ENCODE measurements at places on chromosomes 5 and 9. TPM values are rescaled to one million over a fixed set of nuclear protein-coding genes. Genes with fewer than 3 reads are reported as not detected.

DNA sequence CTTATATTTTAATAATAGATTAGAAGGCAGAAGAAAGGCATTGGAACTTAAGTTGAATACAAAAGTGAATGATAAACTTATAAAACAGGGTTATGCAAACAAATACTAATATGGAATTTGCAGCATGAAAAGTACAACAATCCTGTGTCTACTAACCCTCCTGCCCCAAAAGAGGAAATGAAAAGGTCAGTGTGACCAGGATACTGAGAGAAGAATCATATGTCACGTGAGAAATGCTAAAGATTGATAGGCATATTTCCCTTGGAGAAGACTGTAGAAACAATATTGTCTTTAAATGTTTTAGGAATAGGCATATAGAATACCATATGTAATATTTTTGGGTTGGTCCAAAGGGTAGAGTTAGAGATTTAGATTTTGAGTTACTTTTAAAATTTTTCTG, 3.8 kb downstream of the WDR36 start:
- H3K4me1 ChIP-seq: peaks cover 16% of the 10 kb centered on the region
- no peak overlapping the region for H3K27ac ChIP-seq
- no peak for DNase-seq
- peaks cover 55% of the 10 kb centered on the region for H3K36me3 ChIP-seq
- H3K27me3 ChIP-seq: no peaks in the 10 kb centered on the region

GRCh38 chr9:14535161-14535955, 157.9 kb downstream of the ZDHHC21 start:
- no peak for DNase-seq
- no peaks in the 10 kb centered on the region for H3K27me3 ChIP-seq
- no peaks in the 10 kb centered on the region for H3K36me3 ChIP-seq
- no peak overlapping the region for H3K27ac ChIP-seq

DNA sequence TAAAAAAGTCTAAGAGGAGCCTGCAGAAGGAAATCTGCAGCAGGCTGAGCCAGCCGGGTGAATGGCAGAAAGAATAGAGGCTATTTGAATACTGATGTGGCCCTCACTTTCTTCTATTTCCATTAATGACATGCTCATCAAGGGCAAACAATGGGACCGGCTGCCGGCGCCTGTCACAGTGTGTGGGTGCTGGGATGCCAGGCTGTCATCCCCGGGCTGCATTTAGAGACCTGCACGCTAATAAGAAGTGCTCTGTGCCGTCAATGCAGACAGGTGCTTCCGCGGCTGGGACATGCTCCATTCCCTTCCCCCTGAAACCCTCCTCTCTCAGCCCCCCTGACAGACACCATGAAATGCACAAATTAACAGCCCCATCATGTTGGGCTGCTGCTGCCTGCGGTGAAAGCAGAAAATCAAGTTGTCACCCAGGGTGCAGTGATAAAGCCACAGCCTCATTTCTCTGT, 217.7 kb upstream of the TBCA start:
- H3K27me3 ChIP-seq: no peaks in the 10 kb centered on the region
- no peak for DNase-seq
- no peak overlapping the region for H3K4me3 ChIP-seq
- no peaks in the 10 kb centered on the region for H3K36me3 ChIP-seq
- H3K27ac ChIP-seq: no peak overlapping the region
- no peaks in the 10 kb centered on the region for H3K4me1 ChIP-seq

DNA sequence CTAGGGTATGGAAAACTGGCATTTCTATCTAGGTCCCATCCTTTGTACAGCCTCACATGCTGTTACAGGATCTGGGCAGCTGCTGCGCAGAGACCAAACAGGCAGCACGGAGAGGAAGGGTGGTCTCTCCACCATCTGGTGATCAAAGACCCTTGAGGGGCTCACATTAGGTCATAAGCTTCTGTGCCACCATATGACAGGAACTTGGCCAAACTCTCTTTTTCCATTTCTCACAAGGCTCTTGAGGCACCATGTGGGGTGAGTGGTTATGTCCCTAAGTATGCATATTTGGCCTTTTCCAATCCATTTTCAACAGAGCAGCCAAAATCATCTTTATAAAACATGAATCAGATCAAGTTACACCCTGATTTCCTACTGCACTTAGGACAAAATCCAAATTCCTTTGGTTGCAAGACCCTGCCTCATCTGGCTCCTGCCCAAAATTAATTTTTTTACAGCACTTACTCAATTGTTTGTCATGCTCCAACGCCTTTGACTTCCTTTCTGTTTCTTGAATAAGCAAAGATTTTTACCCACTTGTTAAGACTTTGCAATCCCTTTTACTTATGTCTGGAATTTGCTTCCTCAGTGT, 730.0 kb downstream of the MAT2B start:
- DNase-seq: peak; percentile 31
- no peak overlapping the region for H3K27ac ChIP-seq
- H3K27me3 ChIP-seq: no peaks in the 10 kb centered on the region
- no peaks in the 10 kb centered on the region for H3K36me3 ChIP-seq
- H3K4me1 ChIP-seq: no peaks in the 10 kb centered on the region
- no peak overlapping the region for H3K4me3 ChIP-seq

- H3K27me3 ChIP-seq: no peaks in the 10 kb centered on the region
- no peak overlapping the region for H3K27ac ChIP-seq
- no peak overlapping the region for H3K4me3 ChIP-seq
- no peak for DNase-seq
- H3K4me1 ChIP-seq: peaks cover 23% of the 10 kb centered on the region
- H3K36me3 ChIP-seq: peaks cover 15% of the 10 kb centered on the region
Observed at GRCh38 chr9:93107151-93107824, 11.3 kb downstream of the CARD19 start.

DNA sequence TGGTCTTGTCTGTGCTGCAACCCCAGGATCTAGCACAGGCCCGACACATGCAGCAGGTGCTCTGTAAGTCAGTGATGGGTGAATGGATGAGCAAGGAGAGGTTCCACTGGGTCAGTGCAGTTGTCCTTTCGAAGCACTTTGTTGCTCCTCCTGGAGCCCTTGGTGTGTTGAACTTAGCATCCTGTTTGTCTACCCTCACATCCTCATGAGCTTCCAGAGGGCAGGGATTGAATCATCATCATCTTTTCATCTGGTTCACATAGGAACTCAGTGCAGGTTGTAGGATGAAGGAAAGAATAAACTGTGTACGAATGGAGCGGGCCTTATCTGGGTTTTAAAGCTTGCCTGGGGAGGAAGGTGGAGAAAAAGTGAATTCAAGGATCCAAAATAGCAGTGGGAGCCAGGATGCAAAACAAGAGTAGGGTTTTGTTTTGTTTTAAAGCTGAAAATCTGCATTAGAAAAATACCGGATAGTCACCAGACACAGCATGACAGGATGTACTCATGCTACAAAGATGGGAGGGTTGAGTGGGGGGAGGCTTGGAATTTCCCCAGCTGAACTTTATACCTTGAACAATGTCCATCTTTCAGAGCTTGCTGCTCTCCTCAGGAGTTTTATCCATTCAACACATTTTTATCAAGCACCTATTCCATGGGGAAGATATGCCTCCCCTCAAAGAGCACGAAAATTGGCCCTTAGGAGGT, 55.8 kb downstream of the PTTG1 start:
- no peaks in the 10 kb centered on the region for H3K36me3 ChIP-seq
- H3K4me3 ChIP-seq: no peak overlapping the region
- peaks cover 26% of the 10 kb centered on the region for H3K4me1 ChIP-seq
- no peak for DNase-seq
- H3K27ac ChIP-seq: no peak overlapping the region

DNA sequence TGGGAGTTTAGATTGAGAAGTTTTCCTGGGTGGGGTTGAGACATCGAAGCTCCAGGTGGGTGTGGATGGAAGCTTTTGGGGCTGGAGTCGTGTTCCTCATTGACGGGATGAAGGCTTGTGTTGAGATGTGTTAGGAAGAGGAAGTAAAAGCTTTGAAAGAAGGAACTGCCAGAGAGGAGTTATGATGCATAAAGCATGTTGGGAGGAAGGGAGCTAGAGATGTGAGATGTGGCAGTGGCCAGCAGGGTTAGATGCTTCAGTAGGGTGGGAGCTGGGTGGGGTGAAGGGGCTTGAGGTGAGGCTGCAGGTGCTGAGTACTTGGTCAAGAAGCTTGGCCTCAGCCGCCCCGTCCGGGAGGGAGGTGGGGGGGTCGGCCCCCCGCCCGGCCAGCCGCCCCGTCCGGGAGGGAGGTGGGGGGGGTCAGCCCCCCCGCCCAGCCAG, 56.7 kb downstream of the HSPA4 start:
- DNase-seq: no peak
- no peak overlapping the region for H3K4me3 ChIP-seq
- H3K27me3 ChIP-seq: no peaks in the 10 kb centered on the region
- peaks cover 17% of the 10 kb centered on the region for H3K36me3 ChIP-seq

Gene IL4
- total RNA-seq: not detected

Gene SLC36A2
- not detected for total RNA-seq

Gene ARL14EPL
- not detected for total RNA-seq

Gene ITK
- total RNA-seq: 0.58 TPM

Gene FBXW2
- total RNA-seq: 25.0 TPM

Gene SV2C
- not detected for total RNA-seq

All from PC-3 (cell line).